Stomach (tissue), 19 donors: ENCODE measurements at places on chromosomes 6 and 20. TPM values are rescaled to one million over a fixed set of nuclear protein-coding genes. Genes with fewer than 3 reads are reported as not detected.

GRCh38 chr6:31144296-31144969 is 5.6 kb upstream of the PSORS1C2 start:
- H3K27me3 ChIP-seq, result no peaks in the 10 kb centered on the region
- peak overlapping the region; percentile 78 for H3K27ac ChIP-seq
- H3K36me3 ChIP-seq, result peaks cover 54% of the 10 kb centered on the region
- peaks cover 30% of the 10 kb centered on the region for H3K4me1 ChIP-seq
- no peak for DNase-seq

DNA sequence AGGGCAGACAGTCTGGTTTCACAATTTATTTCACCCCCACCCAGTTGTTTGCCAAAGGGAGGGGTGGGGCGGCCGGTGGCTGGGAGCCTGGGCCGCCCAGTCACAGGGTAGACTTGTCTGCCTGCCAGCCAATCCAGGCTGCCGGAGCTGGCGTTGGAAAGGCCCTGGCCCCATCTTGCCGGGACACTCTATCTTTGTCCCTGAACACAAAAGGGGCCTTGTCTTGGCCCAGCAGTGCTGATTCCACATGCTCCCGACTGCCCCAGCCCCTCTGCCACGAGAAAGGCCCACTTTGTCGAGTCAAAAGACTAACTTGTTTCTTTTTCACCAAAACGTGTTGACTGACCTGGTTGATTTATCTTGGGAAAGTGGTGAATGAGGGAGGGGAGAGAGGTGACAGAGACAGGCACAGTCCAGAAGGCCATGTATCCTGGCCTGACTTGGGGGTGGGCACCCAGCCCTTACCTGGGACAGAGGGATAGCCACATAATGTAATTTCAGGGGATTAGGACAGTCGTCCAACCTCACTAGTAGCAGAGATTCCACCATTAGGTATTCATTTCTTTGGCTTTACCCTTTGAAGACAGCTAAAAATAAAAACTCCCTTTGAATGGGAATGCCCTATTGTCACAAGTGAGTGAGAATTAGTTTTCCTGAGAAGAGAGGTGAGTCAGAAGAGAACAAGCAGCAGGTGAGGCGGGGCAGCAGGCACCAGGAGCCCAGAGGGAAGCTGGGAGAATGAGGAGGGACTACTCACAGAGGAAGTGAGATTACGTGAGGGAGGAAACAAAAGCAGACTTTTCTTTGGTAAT is 67.0 kb upstream of the SIRPA start:
- peaks cover 40% of the 10 kb centered on the region for H3K4me1 ChIP-seq
- H3K27me3 ChIP-seq, result peaks cover under 1% of the 10 kb centered on the region
- no peak overlapping the region for H3K27ac ChIP-seq
- no peak overlapping the region for H3K4me3 ChIP-seq
- DNase-seq, result peak; percentile 35
- H3K36me3 ChIP-seq, result no peaks in the 10 kb centered on the region

GRCh38 chr6:152771061-152771687 is 20.6 kb downstream of the VIP start:
- H3K27me3 ChIP-seq, result no peaks in the 10 kb centered on the region
- H3K4me3 ChIP-seq, result no peak overlapping the region
- H3K4me1 ChIP-seq, result no peaks in the 10 kb centered on the region

Gene EEF1E1
- total RNA-seq, result 24.6 TPM

Gene CLDN20
- not detected for total RNA-seq

DNA sequence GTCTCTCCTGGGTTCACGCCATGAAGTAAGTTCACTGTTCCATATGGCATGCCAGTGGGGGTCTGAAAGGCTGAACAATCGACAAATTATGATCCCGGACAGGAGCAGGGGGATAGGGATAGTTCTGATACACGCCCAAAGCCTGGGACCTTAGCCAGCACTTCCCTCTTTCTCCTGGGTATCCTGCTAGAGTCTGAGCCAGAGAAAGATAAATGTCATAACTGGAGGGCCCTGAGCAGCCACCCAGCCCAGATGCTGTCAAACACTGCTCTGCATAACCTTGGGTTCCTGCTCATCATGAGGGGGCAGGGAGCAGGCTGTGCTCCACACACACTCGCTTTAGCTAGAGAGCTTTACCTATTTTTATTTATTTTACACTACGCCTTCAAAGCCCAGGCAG is 12.3 kb downstream of the EDEM2 start:
- H3K27ac ChIP-seq, result peak overlapping the region; percentile 20
- no peak for DNase-seq
- peaks cover 97% of the 10 kb centered on the region for H3K36me3 ChIP-seq
- H3K4me1 ChIP-seq, result no peaks in the 10 kb centered on the region
- H3K4me3 ChIP-seq, result no peak overlapping the region

Gene FRMD1
- 42.9 TPM for total RNA-seq

DNA sequence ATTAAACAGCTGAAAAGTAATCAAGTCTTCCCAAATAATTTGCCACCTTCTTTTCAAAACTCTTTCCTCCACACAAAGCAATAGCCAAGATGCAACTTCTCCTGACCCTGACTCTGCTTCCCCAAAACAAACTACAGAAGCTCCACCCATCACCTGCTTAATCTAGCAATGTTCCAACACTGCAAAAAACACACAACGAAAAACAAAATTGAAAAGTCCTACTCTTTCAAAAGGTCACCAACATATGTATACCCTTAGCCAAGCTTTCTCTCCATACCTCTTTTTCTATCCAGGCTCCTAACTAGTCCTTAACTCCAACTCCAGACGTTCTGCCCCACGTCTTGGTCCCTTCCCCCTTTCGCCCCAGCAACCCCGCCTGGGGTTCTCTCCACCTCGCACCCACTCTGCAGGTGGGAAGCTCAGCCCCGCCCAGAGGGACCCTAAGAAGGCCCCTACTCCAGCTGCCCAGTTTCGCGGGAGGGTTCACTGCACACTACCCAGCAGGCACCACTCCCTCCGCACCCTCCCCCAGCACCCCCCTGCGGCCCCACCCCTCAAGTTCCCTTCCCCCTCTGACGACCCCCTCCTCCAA is 717 bp downstream of the CSNK2A1 start:
- H3K27ac ChIP-seq, result peak overlapping the region; percentile 94
- H3K4me1 ChIP-seq, result peaks cover 31% of the 10 kb centered on the region
- no peaks in the 10 kb centered on the region for H3K36me3 ChIP-seq
- H3K27me3 ChIP-seq, result no peaks in the 10 kb centered on the region
- H3K4me3 ChIP-seq, result peak overlapping the region; percentile 90
- peak; percentile 27 for DNase-seq

GRCh38 chr6:123953920-123954319 is 150.3 kb downstream of the NKAIN2 start:
- H3K27ac ChIP-seq, result no peak overlapping the region
- DNase-seq, result no peak
- H3K4me1 ChIP-seq, result no peaks in the 10 kb centered on the region
- H3K36me3 ChIP-seq, result no peaks in the 10 kb centered on the region
- H3K27me3 ChIP-seq, result no peaks in the 10 kb centered on the region
- no peak overlapping the region for H3K4me3 ChIP-seq

DNA sequence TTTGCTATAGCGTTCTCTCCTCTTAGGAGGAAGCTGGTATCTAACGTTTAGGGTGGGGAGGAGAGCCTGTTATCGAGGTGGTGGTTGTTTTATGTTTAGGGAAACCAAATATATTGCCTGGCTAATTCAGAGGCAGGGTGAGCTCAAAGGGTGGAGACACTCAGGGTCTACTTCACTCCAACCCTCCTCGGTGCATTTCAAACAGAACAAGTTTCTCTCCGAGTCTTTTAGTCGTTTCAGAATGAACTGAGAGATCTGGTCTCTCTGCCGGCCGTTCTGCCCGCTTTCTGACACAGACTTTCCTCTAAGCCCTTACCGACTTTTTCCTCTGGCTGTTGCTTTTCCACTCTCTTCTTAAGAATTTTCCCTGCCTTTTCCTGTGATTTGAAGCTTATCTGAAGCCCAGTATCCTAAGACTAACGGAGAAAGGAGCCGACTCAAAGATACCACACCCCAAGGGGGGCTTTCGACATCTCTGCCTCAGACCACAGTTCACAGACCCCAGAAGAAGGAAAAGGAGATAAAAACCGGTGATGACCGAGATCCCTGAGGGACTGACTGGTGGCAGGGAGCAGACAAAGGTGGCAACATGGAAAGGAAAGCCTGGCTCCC is 865 bp downstream of the STK38 start:
- H3K27me3 ChIP-seq, result no peaks in the 10 kb centered on the region
- DNase-seq, result peak; percentile 50
- H3K36me3 ChIP-seq, result no peaks in the 10 kb centered on the region
- peak overlapping the region; percentile 97 for H3K4me3 ChIP-seq

Gene PROKR2
- total RNA-seq, result not detected
